ENCODE measurements at places on chromosomes 2 and 18.

GRCh38 chr2:53633441-53633840 lies 134.2 kb upstream of the CHAC2 start:
- no peak for DNase-seq

- DNase-seq = no peak
These were observed 24.1 kb downstream of the ODC1 start for GRCh38 chr2:10424051-10424450.

DNA sequence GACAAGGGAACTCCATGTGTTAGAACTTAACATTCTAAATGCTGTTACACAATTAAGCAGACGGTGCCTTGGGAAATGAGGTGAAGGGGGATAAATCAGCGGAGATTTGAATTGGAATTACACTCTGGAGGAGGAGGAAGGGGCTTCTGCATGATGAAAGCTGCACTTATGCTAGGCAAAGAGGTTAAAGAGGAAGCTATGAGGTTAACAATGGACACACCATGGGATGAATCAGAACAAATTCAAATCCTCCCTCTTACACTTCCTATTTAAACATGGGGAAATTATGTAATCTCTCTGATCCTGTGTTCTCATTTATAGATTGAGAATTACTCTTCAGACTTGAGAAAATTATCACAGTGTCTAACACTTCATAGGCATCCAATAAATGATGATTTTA lies 121.5 kb upstream of the SIX2 start:
- DNase-seq = no peak

DNA sequence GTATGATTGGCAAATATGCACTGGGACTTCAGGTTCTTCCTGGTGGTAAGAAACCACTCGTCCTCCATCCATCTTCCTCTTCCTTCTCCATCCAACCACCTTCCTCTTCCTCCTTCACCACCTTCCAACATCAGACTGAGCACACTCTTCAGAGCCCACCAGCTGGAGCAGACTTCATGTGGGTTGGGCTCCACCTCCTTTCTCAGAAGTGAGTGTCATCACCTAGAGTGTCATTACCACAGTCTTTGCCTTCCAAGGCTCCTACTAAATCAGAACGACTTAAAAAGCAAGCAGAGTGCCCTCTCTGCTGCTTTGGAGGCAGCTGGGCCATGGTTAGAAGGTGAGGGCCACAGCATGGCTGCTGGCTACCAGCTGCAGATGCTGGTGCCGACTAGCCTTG lies 171.6 kb downstream of the SH3RF3 start:
- DNase-seq = no peak

GRCh38 chr18:70419526-70419925 lies 130.7 kb downstream of the SOCS6 start:
- no peak for DNase-seq

GRCh38 chr2:127255146-127255545 lies 35.0 kb upstream of the CYP27C1 start:
- no peak for DNase-seq

DNA sequence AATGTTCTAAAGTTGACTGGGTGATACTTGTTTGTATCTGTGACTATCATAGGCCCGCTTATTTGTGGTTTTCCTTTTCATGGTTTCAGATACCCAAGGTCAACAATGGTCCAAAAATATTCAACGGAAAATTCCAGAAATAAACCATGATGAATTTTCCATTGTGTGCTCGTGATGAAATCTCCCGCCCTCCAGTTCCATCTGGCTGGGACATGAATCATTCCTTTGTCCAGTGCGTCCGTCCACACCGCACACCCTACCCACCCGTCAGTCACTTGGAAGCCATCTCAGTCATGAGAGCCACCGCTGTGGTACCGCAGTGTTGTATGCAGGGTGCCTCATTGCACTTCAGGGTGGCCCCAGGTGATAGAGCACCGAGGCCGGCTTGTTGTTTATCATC lies 268.2 kb upstream of the PXDN start:
- DNase-seq = no peak

GRCh38 chr2:148201075-148202004 lies 180.4 kb downstream of the MBD5 start:
- peak; percentile 29 for DNase-seq

GRCh38 chr2:47617523-47618271 lies 165.2 kb upstream of the MSH6 start:
- no peak for DNase-seq

DNA sequence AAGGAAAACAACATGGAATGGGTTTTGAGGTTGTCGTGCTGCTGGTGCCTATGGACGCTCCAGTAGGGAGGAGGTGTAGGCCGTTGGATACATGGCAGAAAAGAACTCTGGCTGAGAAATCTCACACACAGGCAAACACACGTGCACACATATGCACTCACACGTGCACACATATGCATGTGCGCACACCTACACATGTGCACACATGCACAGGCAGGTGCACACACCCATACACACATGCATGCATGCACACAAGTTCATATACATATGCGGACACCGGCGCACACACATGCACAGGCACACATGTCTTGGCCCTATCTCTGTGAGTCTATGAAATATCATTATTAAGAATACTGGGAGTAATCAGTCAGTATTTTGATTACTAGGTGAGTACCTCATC lies 150.4 kb downstream of the LRRC30 start:
- DNase-seq = no peak

GRCh38 chr2:215799194-215799593 lies 214.2 kb downstream of the MREG start:
- DNase-seq = no peak

DNA sequence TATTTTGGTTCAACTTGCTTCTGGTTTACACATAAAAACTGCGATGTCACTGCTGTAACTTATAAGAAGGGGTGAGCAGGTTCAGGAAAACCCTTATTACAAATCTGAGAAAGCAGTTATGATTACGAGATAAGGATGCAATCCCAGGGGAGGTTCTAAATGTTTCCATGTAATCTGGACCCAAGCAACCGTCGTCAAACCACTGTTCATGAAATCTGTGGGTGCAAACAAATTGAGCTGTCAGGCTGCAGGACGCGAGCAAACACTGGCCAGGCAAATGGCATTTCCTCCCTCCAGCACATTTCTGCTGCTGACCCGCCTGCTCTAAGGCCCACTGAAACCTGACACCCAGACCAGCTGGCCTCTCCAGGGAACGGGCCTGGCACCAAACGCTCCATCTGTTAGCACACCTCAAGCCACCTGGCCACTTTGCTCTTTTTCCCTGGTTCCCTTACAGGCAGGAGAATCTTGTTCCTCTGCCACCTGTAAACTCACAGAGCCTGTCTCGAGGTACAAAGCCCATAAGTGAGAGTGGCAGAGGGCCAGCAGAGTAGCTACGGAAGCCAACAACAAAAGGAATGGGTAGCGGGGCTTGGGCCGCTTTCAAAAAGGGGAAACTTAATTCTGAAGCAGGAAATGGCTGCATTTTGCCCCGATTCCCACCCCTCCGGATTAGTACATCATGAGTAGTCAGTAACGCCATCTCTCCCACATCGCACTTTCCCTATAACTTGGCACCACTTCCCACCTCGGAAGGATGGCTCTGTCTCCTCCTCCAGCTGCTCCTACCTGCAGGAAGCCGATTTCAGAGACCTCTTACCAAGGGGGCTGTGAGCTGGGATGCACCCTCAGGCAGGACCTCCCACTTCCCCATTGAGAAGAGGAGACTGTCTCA lies 26.5 kb downstream of the CRACDL start:
- no peak for DNase-seq

DNA sequence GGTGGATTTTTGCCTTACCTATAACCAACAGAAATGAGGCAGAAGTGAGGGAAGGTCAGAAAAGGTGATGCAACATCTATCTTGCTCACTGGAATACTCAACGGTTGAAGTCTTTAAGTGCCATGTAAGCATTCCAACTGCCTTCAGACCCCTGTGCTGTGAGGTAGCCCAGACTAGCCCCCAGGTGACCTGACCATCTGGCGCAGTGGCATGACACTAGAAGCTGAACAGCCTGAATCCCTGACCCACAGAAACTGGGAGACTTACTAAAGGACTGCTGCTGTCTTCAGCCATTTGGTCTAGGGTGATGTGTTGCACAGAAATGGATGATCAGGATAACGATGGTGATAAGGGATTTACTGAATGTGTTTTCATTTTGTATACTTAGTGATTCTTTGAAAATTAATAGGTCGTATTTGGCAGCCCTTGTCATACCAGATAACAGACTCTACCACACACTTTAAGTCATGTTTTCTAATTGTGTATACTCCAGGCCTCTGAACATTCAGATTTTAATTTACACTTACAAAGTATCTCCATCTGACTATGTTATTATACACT lies 161.5 kb downstream of the STK39 start:
- DNase-seq = no peak

DNA sequence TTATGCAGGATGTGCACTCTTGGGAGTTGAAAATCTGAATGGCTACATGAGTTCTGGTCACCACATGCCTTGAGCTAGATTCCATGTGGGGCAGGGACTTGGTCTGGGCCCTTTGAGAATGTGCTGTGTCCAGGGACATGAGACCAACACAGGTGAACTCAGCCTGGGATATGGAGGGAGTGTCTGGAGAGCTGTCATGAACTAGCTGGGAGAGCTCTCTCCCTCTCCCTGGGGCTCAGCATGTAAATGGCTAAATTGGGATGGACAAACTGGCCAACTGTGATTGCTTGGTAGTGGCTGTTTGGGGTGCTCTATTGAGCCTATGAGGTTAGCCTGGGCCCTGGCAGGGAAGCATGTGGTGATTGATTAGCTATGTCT lies 105.1 kb upstream of the HS6ST1 start:
- DNase-seq = no peak

DNA sequence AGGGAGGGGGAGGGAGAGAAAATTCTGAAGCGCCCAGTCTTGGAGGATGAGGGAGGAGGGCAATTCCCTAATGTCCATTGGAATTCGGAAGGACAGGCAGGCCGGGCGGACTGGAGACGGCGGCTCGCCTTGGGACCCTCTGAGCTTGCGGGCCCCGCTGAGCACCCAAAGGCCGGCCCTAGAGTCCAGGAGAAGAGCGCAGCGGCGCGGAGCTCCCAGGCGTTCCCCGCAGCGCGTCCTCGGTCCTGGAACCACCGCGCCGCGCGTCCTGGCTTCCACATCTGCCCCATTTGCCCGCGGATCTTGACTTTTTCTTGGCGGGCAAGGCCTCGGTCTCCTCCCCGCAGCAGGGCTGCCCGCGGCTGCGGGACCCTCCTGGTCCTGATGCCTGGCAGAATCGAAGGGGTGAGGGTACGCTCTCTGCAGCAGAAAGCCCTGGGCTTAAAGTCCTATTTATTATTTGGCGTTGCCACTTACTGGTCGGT lies 675 bp upstream of the MLPH start:
- no peak for DNase-seq

- no peak for DNase-seq
These were observed 3.8 kb downstream of the LIPG start for GRCh38 chr18:49565612-49566011.

- no peak for DNase-seq
These were observed 77.4 kb downstream of the CCBE1 start for GRCh38 chr18:59619816-59620215.

- DNase-seq = no peak
These were observed 213.2 kb upstream of the HS6ST1 start for GRCh38 chr2:128531856-128532255.

DNA sequence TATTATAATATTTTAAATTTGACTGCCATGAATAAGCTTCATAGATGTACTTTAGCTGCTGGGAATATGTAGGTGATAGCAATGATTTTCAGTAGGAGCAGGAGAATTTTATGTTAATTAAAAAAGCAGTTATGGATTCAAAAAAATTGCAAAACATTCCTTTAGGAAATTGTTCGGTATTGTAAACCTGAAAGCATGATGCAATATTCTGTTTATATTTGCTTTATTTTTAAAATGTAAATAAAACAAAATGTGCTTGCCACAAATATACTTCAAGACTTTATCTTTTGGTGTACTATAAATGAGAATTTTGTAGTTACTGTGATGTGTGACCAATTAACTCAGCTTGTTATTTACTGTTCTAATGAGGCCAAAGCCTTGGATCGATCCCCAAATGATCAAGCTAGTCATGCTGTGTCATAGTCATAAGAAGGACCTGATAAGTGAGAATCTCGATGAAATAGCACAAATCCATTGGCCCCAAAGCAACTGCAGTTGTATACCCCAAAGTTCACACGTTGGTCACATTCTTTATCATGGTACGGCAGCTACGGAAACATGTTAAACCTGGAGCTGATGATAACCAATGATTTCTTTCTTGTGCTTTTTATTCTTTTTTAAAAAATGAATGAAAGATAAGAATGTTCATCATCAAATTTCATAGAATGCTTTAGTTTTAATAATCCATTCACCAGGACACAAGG lies 23.6 kb upstream of the ATIC start:
- no peak for DNase-seq

- DNase-seq = no peak
These were observed 96.6 kb downstream of the TXNL1 start for GRCh38 chr18:56541793-56542192.

- peak; percentile 50 for DNase-seq
These were observed 77.3 kb upstream of the PHLPP1 start for GRCh38 chr18:62637807-62638687.

DNA sequence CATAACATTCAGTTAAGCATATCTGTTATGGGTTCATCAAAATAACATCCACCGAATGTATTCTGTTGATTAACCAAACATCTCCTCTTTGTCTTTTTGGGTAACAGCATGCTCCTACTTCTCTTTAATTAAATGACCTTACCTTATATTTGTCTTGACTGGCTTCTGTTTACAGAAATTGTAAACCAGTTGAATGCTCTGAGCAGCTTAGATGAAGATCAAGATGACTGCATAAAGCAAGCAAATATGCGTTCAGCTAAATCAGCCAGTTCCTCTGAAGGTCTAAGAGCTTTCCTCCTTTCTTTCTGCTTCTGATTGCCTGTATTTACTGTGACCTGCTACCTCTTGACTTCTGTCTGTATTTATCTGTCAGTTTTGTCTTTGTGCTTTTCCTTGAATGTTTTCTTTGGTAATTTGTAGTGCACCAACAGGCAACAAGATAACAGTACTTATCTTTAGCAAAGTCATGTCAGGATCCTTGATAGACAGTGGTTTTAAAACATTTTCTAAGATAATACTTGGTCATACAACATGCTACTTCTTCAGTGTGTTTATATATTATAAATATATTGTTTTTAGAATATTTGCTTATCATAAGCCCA lies 152.8 kb downstream of the EHBP1 start:
- DNase-seq = no peak

GRCh38 chr18:3597409-3598357 lies 147.7 kb downstream of the TGIF1 start:
- no peak for DNase-seq

GRCh38 chr2:235533616-235534385 lies 40.0 kb downstream of the AGAP1 start:
- DNase-seq = no peak

DNA sequence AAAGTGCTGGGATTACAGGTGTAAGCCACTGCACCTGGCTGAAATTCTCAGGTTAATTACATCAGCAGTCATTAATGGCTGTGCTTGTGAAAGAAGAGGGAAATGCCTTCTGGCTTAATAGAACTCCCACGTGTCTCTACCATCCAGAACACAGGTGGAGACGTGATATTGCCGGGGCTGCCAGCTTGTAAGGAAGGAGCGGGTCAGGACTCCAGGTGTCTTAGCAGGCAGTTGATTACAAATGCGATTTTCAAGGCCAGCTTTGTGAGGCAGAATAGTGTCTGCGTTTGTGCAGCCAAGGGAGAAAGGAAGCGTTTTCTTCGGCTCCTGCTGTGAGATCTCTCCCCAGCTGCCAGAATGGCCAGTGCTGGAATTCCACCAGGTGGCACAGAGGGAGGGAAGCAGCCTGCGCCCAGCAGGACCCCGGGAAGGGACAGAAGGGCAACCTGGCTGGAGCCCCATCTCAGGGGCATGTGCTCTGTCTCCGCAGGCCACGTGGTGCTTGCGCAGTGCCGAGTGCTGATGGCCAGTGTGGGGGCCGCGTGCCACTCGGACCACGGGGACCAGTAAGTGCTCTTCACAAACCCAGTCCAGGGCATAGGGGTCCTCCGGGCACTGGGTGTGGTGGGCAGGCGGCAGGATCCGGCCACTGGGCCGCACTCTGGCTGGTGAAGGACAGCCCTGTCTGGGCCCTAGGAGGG lies 3.7 kb upstream of the ESPNL start:
- no peak for DNase-seq
